ENCODE measurements at places on chromosomes 2 and 18.

DNA sequence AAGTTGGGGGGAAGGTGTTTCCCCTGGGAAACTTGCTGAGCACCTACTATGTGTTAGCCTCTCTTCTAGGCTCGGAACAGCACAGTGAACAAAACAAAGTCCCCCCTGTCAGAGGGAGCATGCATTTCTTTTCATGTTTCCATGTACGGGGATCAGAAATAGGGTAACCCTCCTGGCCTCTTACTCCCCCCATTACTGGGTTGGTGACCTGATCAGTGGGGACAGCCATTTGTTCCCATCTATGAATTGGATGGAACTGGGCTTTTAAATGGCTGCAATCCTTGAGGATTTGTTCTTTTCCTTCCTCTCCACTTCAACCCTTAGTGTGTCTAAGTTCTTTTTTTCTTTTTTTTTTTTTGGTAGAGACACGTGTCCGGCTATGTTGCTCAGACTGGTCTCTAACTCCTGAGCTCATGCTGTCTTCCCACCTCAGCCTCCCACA, 13.7 kb downstream of the NCL start:
- DNase-seq, result no peak

- no peak for DNase-seq
Observed at GRCh38 chr2:23419171-23420090, 34.5 kb downstream of the KLHL29 start.

DNA sequence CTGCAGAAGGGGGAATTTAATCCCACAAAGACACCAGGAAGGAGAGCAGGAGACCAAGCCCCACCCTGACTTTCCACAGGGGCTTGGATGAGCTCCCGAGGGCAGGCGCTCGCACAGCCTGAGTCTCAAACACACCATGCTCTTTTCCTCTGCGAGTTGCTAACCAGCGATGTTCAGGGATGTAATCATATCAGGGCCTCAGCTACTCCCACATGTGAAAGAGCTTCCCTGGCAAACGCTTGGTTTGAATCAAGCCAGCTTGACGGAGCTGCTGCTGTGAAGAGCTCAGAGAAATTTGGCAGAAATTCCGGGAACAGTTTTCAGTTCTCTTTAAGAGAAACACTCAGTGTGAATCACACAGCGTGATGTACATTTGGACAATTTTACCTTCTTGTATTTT, 385.8 kb downstream of the GALR1 start:
- no peak for DNase-seq

DNA sequence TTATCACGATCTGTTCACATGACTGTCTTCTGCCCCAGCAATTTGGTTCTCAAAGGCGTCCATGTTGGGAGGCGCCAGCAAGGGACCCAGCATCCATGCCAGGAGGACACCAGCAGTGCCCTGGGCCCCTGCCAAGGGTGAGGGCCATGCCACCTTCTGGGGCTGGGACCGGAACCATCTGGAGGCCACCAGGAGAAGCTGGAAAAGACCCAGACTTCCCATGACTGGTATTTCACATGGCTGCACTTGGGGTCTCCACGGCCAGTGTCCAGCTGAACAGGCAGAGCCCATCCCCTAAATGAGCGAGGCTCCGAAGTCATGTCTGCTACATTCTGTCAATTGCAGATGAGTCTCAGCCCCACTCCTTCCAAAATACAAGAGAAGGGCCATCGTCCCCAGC, 306.8 kb upstream of the HS6ST1 start:
- no peak for DNase-seq

DNA sequence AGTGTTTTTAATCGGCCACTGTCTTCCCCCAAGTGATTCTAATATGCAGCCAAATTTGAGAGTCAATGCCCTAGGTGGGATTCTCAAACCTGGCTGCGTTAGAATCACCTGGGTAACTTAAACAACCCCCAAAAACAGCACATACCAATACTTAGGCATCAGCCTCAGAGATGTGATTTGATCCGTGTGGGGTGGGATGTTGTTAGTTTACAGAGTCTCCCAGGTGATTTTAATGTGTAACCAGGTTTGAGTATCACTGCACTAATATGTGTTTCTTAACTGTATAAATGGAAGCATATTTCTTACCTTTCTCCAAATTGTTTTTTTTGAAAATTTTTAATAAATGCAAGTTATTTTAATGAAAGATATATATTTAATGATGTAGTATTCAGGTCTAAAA, 135.4 kb downstream of the PLCL1 start:
- DNase-seq, result no peak

DNA sequence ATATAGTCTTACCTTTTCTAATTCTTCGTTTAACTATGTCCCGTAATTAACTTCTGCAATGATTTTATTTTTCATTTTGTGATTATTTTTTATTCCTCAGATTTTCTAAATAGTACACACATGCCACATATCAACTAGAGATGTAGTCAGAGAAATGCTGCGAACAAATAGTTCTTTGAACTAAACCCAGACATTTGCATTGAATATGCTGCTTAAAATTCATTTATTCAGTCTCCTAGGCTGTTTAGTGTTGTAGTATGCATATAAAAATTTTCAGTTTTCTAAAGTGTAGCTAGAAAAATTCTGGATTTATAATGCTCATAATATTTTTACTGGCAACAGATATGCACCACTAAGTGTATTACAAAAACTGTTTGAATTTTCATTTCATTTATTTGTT, 68.9 kb upstream of the SLC38A11 start:
- no peak for DNase-seq

GRCh38 chr2:225010804-225011203, 31.5 kb downstream of the DOCK10 start:
- DNase-seq, result no peak

GRCh38 chr18:24500766-24501165, 40.3 kb downstream of the HRH4 start:
- DNase-seq, result no peak

- peak; percentile 38 for DNase-seq
Observed at GRCh38 chr2:17747684-17748452, 5.7 kb downstream of the SMC6 start.

DNA sequence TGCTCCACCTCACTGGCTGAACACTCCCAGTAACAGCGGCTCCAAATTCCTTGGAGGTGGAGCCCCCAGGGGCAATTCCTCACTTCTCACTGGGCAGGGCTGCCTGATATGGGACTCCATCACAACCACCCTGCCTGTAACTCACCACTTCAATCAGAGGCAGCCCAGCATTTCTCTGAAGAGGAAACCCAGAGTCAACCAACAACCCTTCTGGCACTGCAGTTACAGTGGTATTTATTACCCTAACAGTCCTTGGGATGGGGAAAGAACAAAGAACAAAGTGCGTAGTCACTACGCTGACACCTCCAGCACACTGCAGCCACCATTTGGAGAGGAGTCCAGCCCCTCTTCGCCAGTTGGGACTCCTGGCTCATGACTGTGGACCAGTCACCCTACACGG, 85.7 kb upstream of the GALNT13 start:
- peak; percentile 8 for DNase-seq

DNA sequence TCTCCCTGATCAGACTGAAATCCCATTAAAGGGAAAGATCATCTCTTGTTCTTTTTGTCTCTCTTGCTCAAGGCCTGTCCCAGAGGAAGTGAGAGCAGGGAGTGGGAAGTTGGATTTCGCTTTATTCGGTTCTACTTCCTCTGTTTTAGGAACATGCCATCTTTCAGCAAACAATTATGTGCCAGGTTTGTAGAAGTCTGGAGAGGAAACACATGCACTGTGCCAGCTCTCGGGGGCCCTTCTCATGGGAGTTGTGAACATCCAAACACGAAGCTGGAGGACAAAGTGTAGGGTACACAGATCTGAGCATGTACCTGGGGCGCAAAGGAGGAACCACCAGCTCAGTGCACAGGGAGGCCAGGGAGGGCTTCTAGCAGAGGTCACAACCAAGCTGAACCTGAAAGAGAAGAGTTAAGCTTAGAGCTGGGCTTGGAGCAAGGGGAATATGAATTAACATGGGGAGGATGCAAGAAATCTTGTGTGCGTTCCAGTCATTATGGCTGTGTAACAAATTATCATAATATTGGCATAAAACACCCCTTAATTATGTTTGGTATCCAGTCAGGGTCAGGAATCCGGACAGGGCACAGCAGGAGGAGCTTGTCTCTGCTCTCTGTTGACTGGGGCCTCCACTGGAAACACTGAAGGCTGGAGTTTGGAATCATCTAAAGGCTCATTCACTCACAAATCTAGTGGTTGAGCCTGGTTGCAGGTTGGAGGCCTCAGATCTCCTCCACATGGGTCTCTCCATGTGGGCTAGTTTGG, 128.6 kb downstream of the ZFP36L2 start:
- DNase-seq, result no peak

DNA sequence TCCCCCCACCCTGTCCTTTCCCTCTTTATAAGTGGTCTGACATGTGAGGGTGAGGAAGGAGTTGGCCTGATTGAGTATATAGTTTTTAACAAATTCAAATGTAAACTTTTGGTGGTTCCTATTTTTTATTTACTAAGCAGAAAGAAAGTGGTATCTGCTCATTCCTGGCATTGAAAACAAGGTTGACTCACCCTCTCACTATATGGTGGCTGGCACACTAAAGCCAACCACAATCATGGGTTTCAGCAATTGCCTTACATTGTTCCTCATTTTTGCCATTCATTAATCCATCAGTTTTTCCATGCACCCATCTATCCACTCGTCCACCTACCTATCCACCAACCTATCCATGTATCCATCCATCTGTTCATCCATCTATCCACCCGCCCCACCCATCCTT, 75.4 kb upstream of the IGFBP5 start:
- DNase-seq, result no peak

DNA sequence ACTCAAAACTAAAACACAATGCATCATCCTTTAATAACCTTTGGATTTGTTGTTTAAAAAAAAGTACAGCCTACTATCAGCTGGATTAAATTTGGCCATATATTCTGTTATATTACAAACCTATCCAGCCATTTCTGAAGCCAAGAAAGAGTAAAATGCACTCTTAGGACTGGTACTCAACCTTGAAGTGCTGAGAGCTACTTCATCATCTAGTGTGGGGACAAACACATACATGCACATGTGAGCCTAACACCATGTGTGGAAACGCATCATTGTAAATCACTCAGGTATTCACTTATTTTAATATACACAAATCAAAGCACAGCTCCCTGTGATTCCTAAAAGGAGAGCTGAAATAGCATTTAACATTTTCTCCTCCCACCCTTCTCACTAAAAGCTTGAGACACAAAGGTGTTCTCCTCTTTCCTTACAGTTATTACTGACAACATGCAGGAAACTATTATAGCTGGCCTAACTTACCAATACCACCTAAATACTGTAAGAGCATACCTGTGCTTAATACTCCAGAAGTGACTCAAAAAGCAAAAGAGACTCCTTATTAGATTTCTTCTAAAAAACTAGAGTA, 7.5 kb downstream of the BAZ2B start:
- no peak for DNase-seq

- DNase-seq, result no peak
Observed at GRCh38 chr2:227366769-227367426, 12.2 kb downstream of the TM4SF20 start.

- no peak for DNase-seq
Observed at GRCh38 chr2:235677276-235677788, 183.5 kb downstream of the AGAP1 start.

DNA sequence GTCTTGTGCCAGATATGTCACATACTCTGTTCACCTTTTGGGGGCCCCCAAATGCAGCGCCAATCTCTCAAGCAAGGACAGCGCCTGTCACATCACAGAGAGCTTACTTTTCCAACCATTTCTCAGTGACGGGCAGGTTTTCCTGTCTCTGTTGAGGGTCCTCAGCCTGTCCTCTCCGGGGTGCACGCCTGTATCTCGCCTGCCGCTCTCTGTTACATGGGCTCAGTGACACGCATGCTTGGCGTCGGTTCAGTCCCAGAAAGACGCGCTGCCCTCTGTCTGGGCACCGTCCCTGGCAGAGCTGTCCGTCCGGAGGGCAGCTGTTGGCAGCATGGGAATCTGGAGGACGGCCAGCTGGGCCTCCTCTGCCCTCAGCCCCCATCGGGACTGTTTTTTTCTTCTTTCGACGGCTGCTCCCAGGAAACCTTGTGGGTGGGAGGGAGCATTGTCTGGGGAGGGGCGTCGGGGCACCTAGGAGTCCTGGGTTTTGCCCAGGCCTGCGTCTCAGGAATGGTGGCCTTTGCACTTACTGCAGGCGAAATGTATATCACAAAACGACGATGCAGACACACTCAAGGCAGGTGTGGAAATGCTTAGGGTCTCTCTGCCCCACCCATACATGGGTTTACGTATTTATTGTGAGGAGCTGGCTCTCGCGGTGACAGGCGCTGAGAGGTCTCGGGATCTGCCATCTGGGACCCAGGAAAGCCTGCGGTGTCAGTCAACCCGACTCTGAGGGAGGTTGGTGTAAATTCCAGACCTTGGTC, 30.9 kb downstream of the RTP5 start:
- DNase-seq, result no peak

- DNase-seq, result no peak
Observed at GRCh38 chr18:67094123-67094522, 422.4 kb downstream of the DSEL start.

DNA sequence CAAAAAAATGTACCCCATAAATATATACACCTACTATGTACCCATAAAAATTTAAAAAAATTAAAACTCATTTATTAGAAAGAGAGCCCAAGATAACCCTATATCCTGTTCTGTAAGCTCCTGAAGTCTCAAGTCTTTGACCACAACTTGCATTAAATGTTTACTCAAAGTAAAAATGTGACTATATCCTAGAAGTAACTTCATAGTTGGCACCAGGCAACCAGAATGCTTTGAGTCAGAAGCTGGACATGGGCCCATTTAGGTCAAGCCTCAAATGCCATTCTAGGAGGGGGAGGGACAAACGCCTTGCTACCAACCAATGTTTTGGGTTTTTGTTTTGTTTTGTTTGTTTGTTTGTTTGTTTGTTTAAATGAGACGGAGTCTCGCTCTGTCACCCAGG, 9.3 kb upstream of the TBC1D8 start:
- DNase-seq, result no peak

DNA sequence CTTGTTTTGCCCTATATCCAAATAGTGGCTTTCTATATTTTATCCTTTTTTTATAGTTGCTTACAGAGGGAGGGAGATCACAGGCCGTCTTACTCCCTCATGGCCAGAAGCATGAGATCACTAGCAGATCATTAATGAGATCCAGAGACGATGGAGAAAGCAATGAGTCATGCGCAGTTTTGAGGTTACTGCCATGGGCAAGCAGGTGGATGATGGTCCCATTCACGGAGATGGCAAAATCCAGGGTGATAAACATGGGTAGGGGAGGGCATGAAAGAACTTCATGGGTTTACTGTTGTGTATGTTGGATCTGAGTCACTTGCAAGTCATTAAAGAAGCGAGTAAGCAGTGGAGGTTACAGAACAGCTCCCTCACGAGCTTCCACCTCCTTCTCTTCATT, 60.4 kb downstream of the C18orf63 start:
- DNase-seq, result no peak

- DNase-seq, result no peak
Observed at GRCh38 chr2:230418341-230419016, 2.5 kb downstream of the SP100 start.

GRCh38 chr18:76456823-76457222, 38.2 kb downstream of the ZNF516 start:
- DNase-seq, result no peak

GRCh38 chr2:109433926-109434325, 179.8 kb downstream of the SEPTIN10 start:
- DNase-seq, result no peak

Data from mesendoderm (in vitro differentiated cells).